ENCODE measurements at places on chromosomes 3 and 15.

- peak; percentile 22 for DNase-seq
Measured at GRCh38 chr3:186514296-186515002, 29.7 kb downstream of the CRYGS start.

GRCh38 chr3:44240061-44240460 lies 1.6 kb upstream of the TOPAZ1 start:
- DNase-seq = no peak

DNA sequence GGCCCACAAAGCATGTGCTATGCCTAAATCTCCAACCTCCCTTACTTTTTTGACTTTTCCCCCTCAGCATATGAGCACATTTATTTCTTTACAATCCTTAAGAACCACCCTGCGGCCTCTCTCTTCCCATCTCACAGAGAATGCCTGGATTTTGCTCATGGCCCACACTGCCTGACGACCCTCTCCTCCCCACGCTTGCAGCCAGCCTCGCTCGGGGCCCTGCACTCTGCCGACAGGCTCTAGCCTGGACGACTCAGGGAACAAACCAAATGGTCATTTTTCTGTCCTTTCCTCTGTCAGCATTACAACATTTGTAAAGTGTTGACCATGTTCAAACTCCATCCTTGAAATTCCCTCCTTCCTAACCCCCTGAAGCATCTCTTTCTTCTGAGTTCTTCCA lies 11.7 kb downstream of the HES1 start:
- DNase-seq = no peak

DNA sequence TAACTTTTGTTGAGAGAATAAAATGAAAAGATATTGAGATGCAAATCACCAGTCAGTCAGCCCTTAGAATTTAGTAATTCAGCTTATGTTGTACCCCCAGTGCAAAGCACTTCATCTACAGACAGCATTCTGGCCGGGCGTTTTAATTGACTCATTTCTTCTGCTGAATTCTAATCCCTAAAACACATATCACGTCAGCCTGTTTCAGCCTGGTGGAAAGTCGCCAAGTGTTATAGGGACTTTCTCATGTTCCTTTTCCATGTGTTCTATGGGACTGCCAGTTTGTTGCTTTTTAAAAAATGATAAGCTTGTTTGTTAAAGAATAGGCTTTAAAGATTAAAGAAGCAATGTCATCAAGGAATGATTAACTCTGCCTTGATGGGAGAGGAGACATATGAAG lies 169.7 kb upstream of the BFSP2 start:
- DNase-seq = no peak

DNA sequence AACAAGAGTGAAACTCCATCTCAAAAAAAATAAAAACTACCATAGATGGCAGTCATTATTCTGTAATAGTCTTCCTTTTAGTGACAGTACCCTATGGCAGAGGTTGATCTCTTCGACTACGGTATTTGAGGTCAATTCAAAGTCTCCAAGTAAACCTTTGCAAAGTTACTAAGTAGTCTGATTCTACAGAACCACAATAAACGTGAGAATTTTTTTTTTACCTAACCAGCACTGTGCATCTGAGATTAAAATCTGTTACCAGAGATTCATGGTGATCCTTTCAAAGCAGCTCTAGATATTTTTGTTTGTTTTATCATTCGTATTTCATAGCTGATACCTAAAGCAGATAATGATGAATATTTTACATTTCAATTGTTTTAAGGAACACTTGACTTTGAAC lies 86.6 kb upstream of the CHD2 start:
- DNase-seq = no peak

DNA sequence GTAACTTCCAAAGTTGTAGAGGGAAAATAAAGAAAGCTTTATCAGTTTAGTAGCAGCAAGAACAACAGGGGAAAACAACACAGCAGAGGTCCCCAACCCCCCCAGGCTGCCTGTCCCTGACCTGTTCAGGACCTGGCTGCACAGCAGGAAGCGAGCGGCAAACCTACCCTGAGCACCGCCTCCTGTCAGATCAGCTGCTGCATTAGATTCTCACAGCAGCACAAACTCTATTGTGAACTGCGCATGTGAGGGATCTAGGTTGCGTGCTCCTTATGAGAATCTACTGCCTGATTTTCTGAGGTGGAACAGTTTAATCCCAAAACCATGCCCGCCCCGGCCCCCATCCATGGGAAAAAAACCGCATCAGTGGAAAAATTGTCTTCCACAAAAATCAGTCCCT lies 40.3 kb downstream of the USP50 start:
- peak; percentile 3 for DNase-seq

DNA sequence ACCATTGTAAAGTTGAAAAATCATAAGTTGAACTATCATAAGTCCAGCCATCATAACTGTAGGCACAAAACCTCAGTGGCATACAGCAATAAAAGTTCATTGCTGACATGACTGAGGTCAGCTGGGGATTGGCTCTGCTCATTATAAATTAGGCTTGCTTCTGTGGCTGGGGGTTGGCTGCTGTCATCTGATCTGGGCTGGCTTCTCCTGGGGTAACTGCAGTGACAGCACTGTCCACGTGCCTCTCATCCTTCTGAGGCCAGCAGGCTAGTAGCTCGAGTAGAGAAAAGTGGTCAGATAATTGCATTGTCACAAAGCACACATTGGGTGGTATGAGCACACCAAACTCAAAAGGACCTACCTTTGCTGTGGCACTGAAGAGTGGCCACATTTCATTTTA lies 31.3 kb downstream of the CMTM7 start:
- DNase-seq = no peak

DNA sequence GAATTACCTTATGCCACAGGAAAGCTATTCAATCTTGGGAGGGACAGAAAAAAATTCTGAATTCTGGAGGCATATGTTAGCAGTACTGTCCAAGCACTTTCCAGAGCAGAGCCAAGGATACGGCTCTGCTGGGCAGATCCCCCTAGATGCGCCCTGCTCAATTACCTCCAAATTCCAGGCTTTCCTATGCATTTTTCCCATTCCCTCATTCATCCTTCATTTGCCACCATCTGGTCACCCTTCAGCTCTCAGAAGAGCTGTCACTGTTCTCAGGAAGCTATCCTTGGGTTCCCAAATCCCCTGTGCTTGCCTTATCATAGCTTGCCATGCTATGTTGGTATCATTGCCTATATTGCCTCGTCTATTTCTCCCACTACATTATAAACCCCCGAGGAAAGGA lies 45.2 kb downstream of the RYK start:
- DNase-seq = no peak

DNA sequence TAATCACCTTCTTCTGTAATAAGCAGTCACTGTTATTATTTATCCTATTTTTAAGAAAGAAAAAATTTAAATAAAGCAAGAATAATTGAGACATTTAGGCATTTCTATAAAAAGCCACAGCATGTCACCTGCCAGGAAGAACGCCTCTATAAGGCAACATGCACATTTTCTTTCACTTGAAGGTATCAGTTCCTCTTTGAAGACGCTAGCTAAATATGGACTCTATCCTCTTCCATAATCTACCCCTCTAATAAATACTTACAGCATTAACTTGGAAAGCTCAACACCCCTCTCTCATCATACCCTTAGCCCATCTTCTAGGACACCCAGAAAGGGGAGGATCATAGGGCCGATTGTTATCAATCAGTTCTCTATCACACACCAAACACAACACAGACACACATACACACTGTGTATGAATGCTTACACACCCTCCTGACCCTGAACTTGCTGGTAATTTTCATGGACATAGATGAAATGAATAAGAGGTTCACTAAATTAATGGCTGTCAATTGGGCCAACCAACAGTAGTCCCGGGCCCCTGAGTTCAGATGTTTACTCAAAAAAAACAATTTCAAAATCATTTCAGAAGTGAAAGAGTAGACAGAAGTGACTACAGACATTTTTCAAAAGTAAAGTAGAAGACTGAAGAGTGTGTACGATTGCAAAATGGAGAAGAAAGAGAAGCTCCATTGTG lies 102.5 kb downstream of the ZMAT3 start:
- no peak for DNase-seq

- DNase-seq = no peak
Measured at GRCh38 chr3:190721330-190721729, 141.2 kb downstream of the GMNC start.

GRCh38 chr3:15091575-15091974 lies 7.4 kb downstream of the RBSN start:
- DNase-seq = no peak

- no peak for DNase-seq
Measured at GRCh38 chr3:191473661-191474198, 12.8 kb downstream of the PYDC2 start.

- no peak for DNase-seq
Measured at GRCh38 chr15:99416191-99417188, 149.3 kb upstream of the MEF2A start.

- DNase-seq = no peak
Measured at GRCh38 chr3:53353202-53353601, 5.9 kb upstream of the DCP1A start.

DNA sequence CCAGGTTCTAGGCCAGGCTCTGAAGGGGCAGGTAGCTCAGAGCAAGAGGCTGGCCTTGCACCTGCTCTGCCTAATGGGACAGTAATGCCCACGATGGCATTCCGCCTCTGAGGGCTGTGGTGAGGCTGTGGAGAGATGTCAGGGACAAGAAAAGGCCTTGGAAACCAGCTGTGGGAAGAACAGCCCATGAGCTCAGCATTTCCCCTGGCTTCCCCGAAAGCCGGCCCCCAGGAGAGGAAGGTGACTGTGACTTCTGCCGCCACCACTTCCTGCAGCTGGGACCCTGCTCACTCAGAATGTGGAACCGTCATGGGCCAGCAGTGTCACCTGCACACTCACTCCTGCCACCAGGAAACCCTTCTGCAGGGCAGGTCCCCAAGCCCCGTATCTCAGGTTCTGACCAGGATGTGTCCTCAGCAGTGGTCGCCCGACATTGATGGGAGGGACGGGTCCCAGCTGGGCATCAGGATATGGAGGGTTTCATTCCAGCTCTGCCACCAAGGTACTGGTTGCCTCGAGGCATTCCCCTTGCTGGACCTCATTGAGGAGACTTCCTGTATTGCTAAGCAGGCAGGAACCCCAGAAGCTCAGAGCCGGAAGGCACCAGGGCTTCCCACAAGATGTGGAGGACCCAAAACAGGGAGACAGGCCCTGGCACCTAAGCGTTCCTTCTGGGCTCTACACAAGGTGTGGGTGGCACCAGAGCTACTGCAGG lies 30.7 kb downstream of the SEMA7A start:
- DNase-seq = no peak

DNA sequence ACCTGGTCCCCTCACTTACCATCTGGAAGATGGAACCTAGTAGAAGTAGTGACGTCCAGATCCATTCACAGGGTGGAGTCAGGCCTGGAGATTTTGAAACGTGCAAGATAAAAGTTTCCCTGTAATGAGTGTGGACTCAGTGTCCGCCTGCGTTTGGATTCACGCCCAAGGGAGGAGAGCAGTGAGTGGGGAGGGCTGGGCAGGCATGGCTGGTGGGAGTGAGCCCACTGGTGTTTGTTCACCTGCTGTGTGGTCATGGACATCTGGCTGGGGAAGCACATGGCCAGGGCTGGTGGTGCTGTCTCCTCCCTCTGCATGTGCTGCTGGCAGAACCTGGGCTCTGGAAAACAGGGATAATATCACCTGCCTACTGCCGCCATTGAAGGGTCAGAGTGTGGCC lies 37.0 kb downstream of the RLBP1 start:
- no peak for DNase-seq

- no peak for DNase-seq
Measured at GRCh38 chr3:17290894-17291293, 406.1 kb downstream of the PLCL2 start.

GRCh38 chr3:192884777-192885773 lies 32.6 kb downstream of the MB21D2 start:
- no peak for DNase-seq

GRCh38 chr3:139933766-139934165 lies 1.2 kb upstream of the CLSTN2 start:
- no peak for DNase-seq

DNA sequence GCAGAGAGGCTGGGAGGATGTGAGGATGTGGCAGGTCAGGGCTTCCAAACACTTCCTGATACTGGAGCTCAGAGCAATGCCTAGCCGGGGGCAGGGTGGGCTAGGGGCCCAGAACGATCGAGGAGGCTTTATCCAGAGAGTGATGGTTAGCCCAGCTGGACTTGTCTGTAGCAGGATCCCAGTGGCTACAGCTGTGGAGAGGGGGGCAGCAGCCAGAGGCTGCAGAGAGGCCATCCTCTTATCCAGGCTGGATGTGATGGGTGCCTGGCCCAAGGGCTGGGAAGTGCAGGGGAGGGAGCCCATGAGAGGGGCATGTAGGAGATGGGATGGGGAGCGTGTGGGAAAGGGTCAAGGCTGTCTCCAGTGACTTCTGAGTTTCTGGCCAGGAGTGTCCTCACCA lies 4.6 kb downstream of the PARP3 start:
- DNase-seq = no peak

DNA sequence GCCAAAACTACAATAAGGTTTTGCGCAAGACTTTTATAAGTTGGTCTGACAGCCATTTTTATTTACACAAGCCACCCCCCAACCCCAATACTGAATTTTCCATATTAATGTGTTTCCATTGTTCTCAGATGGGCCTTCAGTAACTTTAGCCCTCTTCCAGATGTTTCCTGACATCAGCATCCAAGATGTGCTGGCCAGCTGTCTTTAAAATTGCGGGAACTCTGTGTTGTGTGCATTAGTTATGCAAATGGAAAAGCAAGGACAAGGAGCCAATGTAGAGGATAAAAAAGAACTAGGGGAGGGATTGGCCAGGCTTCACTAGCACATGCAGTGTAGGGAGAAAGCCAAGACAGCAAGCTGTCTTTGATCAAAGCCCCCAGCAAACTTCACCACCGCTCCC lies 45.4 kb downstream of the COMMD2 start:
- DNase-seq = no peak

- DNase-seq = no peak
Measured at GRCh38 chr15:65310431-65311137, 6.1 kb downstream of the RNU5B-1 start.

- DNase-seq = no peak
Measured at GRCh38 chr15:89291934-89292438, 42.6 kb downstream of the POLG start.

GRCh38 chr15:69704700-69705099 lies 252.1 kb downstream of the RPLP1 start:
- no peak for DNase-seq

- DNase-seq = no peak
Measured at GRCh38 chr3:54663501-54664011, 264.3 kb downstream of the LRTM1 start.

- DNase-seq = no peak
Measured at GRCh38 chr15:37143351-37143750, 43.0 kb upstream of the MEIS2 start.

GRCh38 chr15:66802025-66803001 lies 100.3 kb downstream of the SMAD6 start:
- no peak for DNase-seq

- DNase-seq = no peak
Measured at GRCh38 chr3:79263423-79263822, 504.4 kb downstream of the ROBO1 start.
